ENCODE measurements at places on chromosomes 12 and 14.

- DNase-seq: no peak
Measured at GRCh38 chr12:4648104-4648500, 749 bp downstream of the AKAP3 start.

DNA sequence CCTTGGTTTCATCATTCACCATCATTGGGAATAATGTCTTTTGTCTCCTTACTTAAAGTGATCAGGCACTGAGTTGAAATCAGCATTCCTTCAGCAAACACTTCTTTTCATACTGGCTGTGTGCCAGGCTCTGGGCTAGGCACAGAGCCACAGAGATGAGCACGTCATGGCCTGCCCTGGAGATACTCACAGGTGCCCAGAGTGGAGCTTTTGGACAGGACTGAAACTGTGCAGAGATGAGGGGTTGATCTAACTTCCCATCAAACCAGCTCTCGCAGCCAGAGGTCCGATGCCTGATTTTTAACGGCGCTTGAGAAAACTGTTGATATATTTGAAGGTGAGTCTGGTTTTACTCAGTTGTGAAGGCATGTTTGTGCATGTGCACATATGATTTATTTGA is 43.1 kb downstream of the CACNA1C start:
- DNase-seq: no peak

DNA sequence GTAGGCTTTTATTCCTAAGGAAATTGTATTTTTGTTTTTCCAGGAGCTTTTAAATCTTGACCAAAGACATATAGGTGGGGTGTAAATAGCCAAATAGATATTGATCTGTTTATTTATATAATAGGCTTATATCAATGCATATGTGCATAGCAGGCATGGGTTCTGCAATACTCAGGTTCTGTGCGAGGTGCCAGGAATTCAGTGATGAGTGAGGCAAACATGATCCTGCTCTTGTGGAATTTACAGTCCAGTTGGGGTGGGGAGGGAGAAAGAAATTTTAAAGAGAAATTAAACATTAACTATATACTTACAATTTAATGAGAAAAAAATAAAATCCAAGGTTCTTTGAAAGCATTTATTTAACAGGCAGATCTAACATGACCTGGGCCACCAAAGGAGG is 160.3 kb upstream of the HIF1A start:
- DNase-seq: no peak

DNA sequence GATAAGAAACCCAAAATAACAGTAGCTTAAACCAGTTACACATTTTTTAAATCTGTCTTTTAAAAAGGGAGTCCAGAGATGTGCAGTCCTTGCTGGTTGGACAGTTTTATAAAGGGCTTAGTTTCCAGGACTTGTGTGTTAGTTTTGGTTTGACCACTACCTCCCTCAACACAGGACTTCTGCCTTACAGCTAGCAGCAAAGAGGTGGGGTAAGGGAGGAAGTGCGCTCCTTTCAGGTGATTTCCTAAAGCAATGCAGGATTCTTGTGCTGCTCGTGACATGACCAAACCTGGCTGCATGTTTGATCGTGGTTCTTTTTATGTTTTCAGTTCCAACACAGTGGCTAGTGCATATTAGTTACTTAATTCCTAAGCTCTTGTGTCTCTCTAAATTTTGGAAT is 266.2 kb downstream of the TMTC2 start:
- no peak for DNase-seq

- DNase-seq: no peak
Measured at GRCh38 chr12:51726931-51727330, 121.6 kb downstream of the FIGNL2 start.

- no peak for DNase-seq
Measured at GRCh38 chr12:57434517-57435223, at the start of gene INHBC. Gene INHBC (plus strand): TSS chr12:57434784. CDS start chr12:57434887, 103 bp downstream.

GRCh38 chr12:93415723-93416464 is 25.9 kb downstream of the UBE2N start:
- no peak for DNase-seq

GRCh38 chr12:112924986-112925385 is 13.3 kb upstream of the OAS3 start:
- no peak for DNase-seq

DNA sequence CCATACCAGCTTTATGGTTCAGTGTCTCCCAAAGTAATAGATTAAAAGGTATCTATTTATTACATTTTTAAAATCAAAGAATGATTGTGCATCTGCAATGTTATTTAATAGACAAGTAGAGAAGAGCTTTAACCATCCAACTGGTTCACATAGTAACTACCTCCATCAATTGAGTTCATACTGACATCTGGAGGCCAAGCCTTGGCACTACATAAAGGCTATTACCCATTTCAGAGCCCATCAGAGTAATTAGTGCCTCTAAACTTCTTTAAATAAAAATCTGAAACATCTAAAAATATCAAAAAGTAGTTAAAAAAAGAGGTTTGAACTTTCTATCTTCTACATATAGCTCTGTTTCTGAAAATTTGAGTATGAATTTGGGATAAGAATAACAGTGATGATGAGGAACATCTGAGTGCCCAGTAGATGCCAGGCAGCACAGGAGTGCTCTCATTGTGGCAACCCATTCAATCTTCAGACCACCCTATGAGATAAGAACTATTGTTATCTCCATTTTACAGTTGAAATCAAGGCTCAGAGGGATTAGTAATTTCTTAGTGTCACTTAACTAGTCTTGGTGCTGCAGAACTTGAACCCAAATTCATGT is 132.9 kb upstream of the DAAM1 start:
- no peak for DNase-seq

DNA sequence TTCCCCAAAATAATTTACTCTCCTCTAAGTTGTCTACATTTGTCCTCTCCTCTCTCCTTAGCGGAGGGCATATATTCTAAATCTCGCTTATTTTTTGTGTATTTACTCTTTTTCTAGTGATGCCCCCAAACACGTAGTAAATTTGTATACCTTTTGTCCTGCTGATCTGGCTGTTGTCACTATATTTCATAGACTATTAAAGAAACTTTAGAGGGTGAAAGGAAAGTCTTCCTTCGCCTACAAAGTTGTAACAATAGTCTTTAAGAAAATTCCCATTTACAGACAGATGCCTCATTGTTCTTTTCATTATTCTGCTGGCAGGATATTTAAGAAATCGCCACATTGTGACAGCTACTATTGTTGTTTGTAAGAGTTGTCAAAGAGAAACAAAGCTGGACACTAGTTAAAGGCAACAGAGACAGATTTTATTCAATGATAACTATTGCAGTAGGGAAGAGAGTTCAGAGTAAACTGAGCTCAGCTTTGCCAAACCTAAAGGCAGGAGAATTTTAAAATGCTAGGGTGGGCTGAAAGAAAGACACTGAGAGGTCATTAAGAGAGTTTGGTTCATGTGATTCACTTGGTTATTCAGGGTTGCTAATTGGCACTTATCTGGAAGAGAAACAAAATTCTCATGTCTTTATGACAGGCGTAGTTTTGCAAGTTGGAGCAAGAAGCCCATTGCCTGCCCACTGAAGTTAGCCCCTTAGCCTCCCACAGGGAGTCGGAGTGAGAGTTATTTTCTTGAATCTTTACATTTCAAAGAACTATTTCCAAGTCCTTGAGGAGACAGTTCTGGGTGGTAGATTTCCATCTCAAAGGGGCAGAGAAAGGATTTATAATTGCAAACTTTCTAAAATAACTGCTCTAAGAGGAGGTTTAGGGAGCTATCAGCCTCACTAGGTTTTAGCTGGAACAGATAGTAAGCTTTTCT is 1272.5 kb upstream of the SEL1L start:
- DNase-seq: no peak

DNA sequence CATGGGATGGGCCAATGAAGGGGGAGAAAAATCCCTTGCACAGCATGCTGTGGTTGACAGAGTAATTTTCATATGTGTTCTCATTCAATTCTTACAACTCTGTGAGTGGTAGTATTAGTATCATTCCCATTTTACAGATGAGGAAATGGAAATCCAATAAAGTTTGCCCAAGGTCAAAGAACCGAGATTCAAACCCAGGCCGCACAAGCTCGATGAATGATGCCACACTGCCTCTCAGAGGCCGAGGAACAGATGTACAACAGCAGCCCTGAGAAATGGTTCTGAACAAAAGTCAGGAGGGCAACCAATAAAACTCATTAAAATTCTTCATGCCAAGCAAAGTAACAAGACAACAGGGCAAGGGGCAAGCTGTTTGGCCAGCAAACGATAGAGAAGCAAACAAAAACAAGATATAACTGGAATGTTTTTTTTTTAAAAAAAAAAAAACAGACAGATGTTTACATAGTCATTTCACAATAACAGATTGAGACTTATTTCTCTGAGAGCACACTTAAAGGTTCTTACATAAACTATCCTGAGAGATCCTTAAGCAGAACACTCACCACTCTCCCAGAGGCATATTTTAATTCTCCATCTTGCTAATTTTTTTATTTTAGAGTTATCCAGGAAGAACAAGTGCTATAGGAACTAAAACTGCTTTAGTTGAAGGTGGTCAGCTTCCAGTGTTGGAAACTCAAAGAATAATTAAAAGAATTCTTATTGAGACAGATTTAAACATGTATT is 85.8 kb downstream of the EXOC5 start:
- DNase-seq: no peak

GRCh38 chr12:79765157-79765556 is 74.4 kb upstream of the PAWR start:
- DNase-seq: no peak

DNA sequence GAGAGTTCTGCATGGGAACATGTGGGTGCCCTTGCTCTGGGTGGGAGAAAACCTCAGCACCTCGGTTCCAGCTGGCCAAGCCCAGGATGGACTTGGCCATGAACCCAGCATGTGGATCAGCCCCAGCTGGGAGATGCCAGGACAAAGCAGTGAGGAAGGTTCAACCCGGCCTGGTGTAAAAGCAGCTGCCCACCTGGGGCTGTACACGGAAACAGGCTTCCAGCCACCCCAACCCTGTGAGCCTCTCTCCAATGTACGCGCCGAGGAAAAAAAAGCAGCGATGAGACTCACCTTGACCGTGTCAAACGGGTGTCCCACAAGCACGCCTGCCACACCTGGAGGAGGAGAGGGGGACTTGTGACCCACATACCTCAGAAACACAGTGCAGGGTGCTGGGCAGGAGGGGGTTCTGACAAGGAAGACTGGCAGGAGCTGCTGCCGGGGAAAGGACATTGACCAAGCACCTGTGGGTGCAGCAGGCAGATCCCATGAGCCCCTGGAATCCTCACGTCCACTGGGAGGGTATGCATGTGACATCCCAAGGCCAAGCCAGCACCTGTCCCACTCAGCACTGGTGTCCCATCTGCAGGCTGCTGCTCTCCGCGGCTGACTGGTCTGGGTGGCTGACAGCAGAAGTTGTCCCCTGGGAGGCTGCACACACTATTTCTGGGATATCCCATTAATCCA is 7.5 kb downstream of the SLC25A29 start:
- DNase-seq: no peak

GRCh38 chr14:61179796-61180398 is 101.2 kb downstream of the TMEM30B start:
- no peak for DNase-seq

All from tibial artery (tissue), 4 donors.